Stimulated activated CD8-positive, alpha-beta memory T cell treated with anti-CD3 and anti-CD28 coated beads, Interleukin-7, amount 100 ng/mL, for 24 hours (primary cell): ENCODE measurements at places on chromosomes 1 and 21.

GRCh38 chr1:41915786-41916571, 2.7 kb downstream of the HIVEP3 start:
- no peak for DNase-seq

GRCh38 chr1:78996791-78997190, 9.7 kb downstream of the ADGRL4 start:
- DNase-seq: no peak

DNA sequence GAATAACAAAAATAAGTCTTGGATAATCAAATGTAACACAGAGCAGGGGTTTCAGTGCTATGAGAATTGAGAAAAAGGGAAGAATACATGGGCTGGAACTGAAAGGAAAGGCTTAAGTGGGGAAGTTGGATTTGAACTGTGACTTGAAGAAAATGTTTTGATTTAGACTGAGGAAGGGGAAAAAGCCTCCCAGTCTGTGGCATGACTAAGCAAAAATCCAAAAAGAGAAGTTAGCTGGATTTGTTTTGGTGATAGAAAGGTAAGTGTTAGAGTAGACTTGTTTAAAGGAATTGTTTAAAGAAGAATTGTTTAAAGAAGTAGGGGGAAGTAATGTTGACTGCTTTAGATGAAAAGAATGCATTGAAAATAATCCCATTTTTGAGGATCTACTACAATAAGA, 46.0 kb downstream of the KCNK2 start:
- DNase-seq: no peak

- DNase-seq: peak; percentile 40
Observed at GRCh38 chr1:153465811-153466636, 5.6 kb upstream of the S100A7 start.

GRCh38 chr1:203682473-203683383, 56.1 kb downstream of the ATP2B4 start:
- no peak for DNase-seq

- no peak for DNase-seq
Observed at GRCh38 chr1:27132624-27133023, 22.3 kb downstream of the SLC9A1 start.

DNA sequence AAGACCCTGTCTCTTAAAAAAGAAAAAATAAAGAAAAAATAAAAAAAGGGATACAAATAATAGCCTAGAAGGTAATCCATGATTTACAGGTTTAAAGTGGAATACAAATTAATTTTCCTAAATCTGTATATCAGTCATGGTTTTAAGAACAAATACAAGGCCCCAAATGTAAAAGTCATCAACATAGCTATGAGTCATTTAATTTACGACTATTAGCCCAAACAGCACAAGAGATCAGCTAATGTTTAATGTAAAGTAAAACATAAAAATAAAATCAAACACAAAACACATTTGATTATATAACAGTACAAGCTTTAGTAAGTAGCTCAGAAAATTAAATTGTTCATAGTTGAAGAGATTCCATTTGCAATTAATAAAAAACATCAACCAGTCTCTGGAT, 20.3 kb upstream of the TAL1 start:
- no peak for DNase-seq

DNA sequence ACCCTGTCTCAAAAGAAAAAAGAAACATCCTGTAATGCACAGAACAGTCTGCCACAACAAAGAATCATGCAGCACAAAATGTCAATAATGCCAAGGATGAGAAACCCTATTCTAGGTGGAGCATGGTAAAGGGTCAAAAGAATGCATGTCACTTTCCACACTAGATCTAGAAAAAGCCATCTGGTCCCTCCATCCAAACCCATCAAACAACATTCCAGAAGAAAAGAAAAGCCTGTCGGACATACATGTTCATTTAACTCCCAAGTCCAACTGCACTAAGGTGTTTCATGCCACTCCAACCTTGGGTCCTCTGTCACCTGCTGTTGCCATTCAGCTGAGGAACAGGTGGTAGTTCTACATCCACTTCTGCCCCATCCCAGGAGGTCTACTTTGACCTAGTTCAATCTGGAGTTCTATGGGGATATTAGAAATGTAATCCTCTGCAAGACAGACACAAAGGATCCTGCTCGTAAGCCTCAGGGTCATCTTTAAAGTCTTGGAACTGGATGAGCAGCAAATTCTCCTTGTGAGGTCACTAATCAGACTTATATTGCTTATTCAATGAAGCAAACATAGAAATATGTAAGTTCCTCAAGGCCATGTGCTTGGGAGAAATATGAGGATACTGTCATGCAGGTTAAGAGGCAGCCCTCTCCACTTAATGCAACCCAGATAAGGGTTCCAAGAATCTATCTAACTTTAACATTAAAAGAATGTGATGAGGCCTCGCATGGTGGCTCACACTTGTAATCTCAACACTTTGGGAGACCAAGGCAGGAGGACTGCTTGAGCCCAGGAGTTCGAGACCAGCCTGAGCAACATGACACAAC, 3.7 kb downstream of the DEDD start:
- no peak for DNase-seq

DNA sequence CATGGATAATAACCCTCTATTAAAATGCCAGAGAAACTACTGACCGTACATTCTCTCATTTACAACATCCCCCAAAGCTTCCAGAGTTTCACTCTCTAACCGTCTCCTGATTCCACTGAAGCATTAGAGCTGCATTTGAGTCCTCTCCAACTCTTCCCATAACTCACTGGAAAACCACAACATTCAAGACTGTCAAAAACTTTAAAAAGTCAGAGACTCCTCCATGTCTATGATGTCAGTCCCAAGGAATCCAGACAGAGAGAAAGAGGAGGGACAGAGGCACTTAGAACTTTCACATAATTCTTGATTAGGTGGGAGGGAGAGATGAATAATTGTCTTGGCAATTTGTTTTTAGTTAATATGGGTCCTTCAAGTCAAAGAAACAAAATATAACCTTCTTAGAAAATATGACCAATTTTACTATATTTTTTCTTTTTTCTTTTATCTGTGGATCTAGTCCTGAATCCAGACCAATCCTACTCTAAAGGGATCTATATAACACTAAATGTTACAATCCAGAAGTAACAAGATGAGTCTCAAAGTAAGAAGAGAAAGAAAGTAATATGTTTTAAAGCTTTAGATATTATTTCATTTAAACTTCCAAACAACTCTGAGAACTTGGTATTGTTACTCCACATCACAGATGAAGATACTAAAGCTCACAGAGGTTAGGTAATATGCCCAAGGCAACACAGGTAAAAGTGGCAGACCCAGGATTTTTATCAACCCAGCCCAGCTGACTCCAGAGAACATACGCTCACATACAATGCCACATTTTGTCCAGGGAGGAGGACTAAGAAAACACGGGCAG, 23.8 kb downstream of the OTUD7B start:
- DNase-seq: no peak

- DNase-seq: no peak
Observed at GRCh38 chr1:235145639-235146038, 15.4 kb downstream of the RBM34 start.

DNA sequence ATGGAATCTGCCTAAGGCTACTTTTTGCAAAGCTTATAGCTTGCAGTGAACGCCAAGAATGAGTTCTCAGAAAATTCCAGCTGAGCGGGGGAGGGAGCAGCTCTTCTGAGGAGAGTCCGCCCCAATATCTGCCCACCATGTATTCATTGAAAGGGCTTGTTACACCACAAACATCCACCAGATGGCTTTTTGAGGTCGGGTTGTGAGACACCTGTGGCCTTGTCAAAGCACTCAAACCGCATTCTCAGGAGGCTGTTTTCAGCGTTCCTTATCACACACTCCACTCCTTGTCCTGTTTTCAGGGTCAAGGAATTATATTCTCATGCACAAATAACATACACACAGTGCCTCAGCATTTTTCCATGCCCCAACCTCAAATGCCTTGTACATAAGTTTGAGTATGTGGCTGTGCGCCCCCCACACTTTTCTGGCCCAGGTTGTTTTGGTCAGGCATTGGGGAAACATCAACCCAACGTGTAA, 3.9 kb upstream of the C4BPB start:
- peak; percentile 7 for DNase-seq

DNA sequence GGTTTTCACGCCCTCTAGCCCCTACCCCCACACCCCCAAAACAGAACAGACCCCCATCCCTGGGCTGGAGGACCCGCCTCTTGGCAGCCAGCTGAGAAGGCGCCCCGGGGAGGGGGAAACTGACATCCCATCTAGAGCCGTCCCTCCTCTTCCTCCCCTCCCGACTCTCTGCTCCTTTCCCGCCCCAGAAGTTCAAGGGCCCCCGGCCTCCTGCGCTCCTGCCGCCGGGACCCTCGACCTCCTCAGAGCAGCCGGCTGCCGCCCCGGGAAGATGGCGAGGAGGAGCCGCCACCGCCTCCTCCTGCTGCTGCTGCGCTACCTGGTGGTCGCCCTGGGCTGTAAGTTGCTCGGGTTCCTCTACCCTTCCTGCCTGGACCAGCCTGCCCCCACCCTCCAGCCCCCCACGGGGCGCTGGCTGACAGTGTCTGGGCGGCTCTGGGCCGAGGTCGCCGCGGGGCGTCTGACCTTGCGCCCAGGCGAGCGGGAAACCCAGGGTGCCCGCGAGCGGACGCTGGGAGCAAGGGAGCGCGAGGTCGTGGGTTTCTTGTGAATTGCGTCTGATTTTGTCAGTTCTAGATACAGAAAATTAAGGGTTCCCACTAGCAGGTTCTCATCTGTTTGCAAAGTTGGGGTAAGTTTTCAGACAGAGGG, 618 bp downstream of the JAM2 start:
- DNase-seq: no peak

GRCh38 chr1:14907416-14907815, 246.1 kb upstream of the TMEM51 start:
- no peak for DNase-seq

DNA sequence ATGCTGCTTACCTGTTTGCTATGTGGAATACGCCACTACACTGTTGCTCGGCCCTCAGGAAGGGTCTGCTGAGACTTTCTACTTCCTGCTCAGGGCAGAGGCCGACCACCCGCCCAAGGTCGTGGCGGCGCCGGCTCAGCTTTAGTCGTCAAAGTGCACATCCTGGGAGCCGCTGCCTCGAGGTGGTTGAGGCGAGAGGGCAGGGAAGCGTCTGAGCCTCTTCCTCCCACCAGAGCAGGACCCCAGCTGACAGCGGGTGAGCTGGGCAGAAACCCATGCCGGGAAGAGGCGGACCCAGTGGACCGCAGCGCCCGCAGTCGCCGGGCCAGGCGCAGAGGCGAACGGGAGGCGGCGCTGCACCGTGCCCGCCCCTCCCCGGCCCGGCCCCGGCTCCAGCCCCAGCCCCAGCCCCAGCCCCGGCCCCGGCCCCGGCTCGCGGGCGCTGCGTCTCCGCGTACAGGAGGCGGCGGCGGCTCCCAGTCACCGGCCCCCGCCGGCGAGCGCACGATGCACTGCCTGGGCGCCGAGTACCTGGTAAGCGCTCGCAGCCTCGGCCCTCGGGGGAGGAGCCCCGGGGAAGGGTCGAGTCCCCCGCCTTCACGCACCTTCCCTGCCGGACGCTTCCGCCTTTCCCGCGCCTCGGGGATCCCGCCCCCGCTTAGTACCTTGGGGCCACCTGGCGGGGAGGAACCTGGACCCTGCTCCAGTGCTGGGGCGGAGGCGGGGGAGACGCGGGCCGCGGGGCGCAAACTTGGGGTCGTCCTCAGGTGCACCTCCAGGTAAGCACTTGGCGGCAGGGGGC, at the start of gene SLC44A3:
Gene SLC44A3, plus strand, starts transcription at position 413 of the 802 bp plus-strand sequence. Its CDS starts 95 bp downstream, at position 508.
- no peak for DNase-seq

- DNase-seq: no peak
Observed at GRCh38 chr1:230937371-230937770, 41.3 kb downstream of the TTC13 start.

DNA sequence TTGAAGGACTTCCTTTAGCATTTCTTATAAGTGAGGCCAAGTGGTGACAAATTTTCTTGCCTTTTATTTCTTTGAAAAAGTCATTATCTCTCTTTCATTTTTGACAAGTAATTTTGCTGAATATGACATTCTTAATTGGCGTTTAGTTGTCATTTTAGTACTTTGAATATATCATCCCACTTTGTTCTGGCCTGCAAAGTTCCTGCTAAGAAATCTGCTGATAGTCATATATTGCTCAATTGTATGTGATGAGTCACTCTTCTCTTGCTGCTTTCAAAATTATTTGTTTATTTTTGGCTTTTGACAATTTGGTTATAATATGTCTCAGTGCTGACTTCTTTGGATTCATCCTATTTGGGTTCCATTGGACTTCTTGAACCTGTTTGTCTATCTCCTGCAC, 312.6 kb downstream of the DUSP10 start:
- no peak for DNase-seq

- no peak for DNase-seq
Observed at GRCh38 chr1:211944733-211945500, 90.4 kb downstream of the INTS7 start.

DNA sequence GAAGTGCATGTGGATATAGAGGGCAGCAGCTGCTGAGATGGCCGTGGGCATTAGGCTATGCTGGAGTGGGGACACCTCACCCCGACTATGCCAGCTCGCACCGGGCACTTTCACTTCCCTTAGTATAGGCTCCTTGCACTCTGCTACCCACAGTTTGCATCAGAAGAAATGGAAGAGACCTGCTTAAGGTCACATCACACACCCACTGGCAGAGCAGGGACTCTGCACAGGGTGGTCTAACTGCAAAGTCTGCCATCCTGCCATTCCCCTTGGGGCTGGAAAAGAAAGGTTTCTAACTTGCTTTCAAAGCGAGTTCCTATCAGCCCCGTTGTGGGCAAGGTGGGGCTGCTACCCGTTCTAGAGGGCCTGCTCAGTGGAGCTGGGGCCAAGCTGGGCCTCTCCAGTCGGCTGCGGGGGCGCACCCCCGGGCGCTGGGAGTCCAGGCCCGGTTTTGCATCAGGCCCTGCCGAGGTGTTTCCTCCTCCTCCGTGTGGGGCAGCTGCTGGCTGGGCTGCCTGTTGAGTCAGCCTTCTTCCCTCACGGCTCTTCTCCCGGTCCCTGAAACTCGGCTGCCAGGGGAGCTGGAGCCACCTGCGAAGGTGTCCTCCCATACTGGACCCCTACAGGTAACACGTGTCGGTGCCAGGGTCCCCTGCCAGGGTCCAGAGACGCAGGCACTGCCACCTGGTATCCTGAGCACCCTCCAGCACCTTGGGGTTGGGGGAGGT, at the start of gene SYTL1:
Gene SYTL1, plus strand, starts transcription at position 498 of the 728 bp plus-strand sequence. CDS start 3,313 bp downstream, outside the sequence.
- DNase-seq: no peak

DNA sequence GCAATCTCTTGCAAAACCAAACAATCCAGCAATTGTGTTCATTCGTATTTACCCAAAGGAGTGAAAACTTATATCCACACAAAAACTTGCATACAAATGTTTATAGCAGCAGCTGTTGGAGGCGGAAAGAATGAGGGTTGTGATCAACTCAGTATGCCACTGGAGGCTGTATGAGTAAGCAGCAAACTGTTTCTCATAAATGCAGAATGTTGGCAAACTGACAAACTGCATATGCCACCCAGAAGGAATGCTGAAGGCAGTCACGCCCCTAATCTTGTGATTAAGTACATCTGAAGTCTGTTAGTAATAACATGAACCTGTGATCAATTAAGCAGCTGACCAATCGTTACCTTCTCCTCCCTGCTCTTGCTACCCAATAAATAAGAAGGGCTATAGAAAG, 60.5 kb upstream of the CR2 start:
- no peak for DNase-seq
